GM12878 (cell line): ENCODE measurements at places on chromosomes 12 and 14. TPM values are rescaled to one million over a fixed set of nuclear protein-coding genes. Genes with fewer than 3 reads are reported as not detected.

The MYO1H gene
- not detected in 2 replicates for polyA plus RNA-seq

The POTEG gene
- not detected in 2 replicates for polyA plus RNA-seq

The KIF26A gene
- polyA plus RNA-seq, result not detected in 2 replicates

The RD3L gene
- polyA plus RNA-seq, result not detected in 2 replicates

The PTHLH gene
- not detected in 2 replicates for polyA plus RNA-seq

The ABCD2 gene
- 7.5 TPM in 2 replicates for polyA plus RNA-seq

The TEAD4 gene
- 0.16 TPM in 1 of 2 replicates, not detected in the other for polyA plus RNA-seq

The LHX5 gene
- polyA plus RNA-seq, result not detected in 2 replicates

The SLC17A8 gene
- polyA plus RNA-seq, result not detected in 2 replicates

The ADAM21 gene
- polyA plus RNA-seq, result 0.16 and 0.33 TPM in 2 replicates

The ENDOU gene
- not detected in 2 replicates for polyA plus RNA-seq
